Sigmoid colon (tissue), 7 donors: ENCODE measurements at places on chromosomes 13 and 19. TPM values are rescaled to one million over a fixed set of nuclear protein-coding genes. Genes with fewer than 3 reads are reported as not detected.

DNA sequence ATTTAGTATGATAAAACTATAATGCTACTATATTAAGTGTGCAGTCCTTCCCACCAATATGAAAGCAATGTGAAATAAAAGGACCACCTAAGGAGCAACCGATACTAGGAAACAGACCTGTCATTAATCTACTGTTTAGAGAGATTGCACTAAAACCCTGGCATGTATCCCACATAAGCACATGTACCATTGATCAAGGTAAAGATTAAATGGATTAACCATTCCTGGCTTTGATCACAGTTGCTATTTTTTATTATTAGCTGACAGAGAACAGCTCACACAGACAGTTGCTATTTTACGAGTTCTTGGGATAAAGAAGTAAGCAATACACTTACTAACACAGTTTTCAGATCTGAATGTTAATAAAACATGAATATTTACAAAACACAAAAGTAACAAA lies 57.7 kb upstream of the ZDHHC20 start:
- DNase-seq = no peak

Gene SAMD1
- total RNA-seq = 8.7 TPM

DNA sequence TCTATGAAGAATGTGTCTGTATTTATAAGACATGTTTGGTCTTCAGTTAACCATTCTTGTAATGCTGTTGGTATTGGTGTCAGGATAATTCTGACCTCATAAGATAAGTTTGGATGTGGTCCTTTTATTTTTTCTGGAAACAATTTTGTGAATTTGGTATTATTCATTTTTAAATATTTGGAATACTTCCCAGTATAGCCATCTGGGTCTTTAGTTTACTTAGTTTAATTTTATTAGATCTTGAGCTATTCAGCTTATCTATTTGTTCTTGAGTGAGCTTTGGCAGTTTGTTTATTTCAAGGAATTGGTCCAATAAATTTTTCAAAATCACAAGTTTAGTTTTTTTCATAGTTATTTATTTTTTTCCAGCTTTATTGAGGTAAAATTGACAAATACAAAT lies 335.4 kb upstream of the PCDH20 start:
- no peak for DNase-seq

Gene NANOS2
- total RNA-seq = not detected

GRCh38 chr13:99528547-99528946 lies 27.3 kb downstream of the TM9SF2 start:
- DNase-seq = no peak

Gene CASP14
- not detected for total RNA-seq
